Lung microvascular endothelial cell (primary cell): ENCODE measurements at places on chromosomes 13 and 19.

DNA sequence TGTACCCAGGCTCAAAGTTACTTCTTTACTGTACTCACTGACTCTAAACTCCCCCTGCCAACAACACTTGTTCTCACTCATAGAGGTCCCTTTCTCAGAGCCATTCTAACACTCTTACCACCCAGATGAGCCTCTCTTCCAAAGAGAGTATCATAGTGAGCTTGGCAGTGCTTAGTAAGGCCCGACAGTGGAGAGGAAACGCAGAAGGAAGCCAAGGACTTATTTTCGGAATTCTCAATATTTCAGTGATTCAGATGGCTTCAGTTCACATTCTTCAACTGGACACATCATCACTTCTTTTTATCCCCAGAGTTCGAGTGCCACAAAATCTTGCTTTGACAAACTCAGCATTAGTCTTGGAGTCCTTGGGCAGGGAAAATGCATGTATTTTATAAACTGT lies 285.9 kb downstream of the DNAJC15 start:
- no peak for DNase-seq

GRCh38 chr13:62137629-62138405 lies 722.2 kb upstream of the PCDH20 start:
- no peak for DNase-seq

- DNase-seq = peak; percentile 24
Measured at GRCh38 chr19:19642506-19643157, 825 bp downstream of the GMIP start.

DNA sequence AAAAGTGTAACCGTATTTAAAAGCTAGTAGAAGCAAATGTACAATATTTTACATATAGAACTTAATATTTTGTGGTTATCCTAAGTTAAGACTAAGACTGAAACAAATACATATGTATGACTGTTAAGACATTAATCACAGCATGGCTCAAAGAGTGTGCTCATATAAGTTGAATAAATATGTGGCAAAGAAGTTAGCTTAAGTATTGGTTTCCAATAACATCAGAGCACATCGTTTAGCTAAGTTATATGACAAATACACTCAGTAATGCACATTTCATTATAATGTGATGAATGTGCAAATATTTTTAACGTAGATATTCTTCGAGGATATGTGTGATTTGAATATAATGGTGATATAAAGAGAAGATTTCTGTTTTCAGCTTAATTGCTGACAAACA lies 253.8 kb downstream of the SLITRK5 start:
- DNase-seq = no peak

DNA sequence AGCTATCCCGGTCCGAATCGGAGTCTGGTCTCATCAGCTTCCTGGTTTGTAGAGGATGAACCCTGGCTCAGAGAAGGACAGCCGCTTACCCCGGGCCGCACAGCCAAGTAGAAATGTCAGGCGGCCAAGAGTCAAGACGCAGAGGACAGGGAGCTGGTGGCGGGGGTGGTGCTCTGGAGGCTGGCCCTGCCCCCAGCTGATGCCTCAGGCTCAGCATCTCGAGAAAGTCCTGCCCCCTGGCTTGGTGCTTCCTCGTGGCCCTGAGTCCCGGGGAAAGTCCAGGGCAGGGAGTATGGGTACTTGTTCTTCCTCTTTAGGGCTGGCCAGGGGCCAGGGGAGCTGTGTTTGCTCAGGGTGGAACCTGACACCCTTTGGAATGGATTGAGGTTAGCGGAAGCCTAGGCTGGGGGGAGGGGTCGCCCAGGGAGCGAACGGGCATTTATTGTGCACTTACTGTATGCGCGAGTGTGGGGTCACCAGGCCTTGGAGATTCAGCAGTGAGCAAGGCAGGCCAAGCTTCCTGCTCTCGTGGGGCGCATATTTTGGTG lies 2.2 kb downstream of the TJP3 start:
- no peak for DNase-seq

DNA sequence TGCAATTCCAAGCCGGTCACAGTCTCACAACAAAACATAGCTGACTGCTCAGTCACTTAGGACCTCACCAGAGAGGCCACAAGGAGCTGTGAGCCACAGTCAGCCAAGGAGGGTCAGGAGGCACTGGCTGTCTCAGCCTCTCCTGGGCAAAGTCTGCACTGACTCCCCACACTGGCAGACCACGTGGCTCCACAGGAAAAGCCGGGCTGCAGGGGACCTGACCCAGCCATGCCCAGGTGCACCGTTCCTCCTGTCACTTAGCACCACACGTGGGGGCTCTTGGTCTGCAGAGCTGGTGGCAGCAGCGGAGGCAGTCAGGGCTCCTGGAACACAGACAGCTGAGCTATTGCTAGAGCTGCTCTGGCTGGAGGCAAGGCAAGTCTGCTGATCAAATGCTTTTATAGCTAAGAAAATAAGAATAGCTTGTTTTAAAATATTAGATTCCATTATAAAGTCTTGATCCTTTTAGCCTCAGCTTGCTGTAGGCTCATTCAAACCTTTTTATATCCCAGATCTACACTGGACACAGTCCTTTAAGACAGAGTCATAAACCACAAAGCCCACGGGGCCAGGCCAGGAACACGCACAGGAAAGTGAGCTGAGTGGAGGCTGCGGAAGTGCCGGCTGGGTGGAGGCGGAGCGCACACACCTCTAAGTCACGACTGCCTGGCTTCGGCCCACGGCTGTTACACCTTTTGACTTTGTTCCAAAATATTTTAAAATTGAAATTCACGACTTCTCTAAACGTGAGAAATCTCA lies 744.1 kb downstream of the UQCRFS1 start:
- DNase-seq = no peak

DNA sequence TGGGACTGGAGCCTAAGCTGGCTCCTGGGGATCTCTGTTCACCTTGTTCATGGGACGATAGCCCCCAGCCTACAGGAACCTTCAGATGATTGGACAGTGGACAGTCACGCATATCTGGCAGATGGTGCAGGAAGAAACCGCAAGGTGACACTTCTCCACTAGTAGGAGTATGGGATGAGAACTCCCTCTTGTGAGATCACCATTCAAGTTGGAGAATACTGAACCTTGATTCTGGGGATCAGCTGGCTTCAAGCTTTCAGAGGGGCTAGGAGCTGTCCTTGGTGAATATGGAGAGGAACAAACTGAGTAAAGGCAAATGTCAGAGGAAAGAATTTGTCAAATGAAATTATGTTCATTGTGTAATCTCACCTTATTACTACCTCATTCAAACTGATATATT lies 204.5 kb downstream of the PDS5B start:
- DNase-seq = no peak
